Naive thymus-derived CD4-positive, alpha-beta T cell (primary cell): ENCODE measurements at places on chromosomes 11 and 22. TPM values are rescaled to one million over a fixed set of nuclear protein-coding genes. Genes with fewer than 3 reads are reported as not detected.

Gene LRP5
- polyA plus RNA-seq, result 0.99 TPM

Gene PGA5
- polyA plus RNA-seq, result not detected

Gene WNT11
- polyA plus RNA-seq, result 0.16 TPM

Gene ESAM
- 1.9 TPM for polyA plus RNA-seq

Gene ADM
- not detected for polyA plus RNA-seq
